ENCODE measurements at places on chromosomes 3 and 15.
A peak's percentile ranks its signal among the peaks of the same experiment; 100 is the strongest.

- DNase-seq = no peak
These were observed 181.8 kb downstream of the MCTP2 start for GRCh38 chr15:94412979-94413746.

DNA sequence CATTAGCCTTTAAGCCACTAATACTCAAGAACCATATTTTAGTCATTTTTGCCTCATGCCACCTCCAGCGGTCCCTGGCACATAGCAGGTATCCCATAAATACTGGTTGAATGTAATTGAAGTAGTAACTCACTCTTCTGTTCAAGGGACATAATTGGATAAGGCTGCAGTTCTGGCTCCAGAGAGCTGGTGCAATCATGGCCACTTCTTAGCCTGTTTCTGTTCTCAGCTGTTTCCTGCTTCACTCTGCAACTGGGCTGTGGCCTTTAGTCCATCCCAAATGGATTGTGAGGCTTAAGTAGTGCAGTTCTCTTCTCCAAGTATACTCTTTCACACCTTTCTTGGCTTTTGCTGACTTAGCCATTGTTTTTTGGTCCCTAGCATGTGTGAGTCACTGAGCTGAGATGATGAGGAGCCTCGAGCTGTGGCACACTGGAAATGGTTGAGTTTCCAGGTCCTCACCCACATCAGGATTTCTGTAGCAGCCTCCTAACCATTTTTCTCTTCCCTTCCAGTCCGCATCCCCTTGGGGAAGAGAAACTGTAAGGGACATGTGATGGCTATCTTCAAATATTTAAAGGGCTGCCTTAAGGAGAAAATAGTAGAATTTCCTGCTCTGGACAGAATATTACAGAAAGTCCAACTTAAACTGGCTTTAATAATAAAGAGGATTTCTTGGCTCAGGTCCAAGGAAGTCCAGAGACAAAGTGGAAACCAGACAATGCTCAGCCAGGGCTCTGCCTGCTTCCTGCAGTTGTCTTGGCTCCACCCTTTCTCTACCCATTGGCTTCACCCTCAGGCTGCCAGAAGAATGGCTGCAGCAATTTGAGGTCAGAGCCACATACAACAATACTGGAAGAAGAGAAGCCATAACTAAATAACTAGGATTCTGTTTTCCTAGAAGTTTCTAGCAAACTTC is 305.4 kb upstream of the ROPN1 start:
- DNase-seq = no peak

- no peak for DNase-seq
These were observed 325.8 kb downstream of the KCNH8 start for GRCh38 chr3:19473971-19474580.

GRCh38 chr3:88041005-88041404 is 17.8 kb downstream of the CGGBP1 start:
- no peak for DNase-seq

- DNase-seq = no peak
These were observed 178.5 kb upstream of the RASGRP1 start for GRCh38 chr15:38743147-38743546.

- no peak for DNase-seq
These were observed 5.3 kb upstream of the NRROS start for GRCh38 chr3:196634224-196634623.

DNA sequence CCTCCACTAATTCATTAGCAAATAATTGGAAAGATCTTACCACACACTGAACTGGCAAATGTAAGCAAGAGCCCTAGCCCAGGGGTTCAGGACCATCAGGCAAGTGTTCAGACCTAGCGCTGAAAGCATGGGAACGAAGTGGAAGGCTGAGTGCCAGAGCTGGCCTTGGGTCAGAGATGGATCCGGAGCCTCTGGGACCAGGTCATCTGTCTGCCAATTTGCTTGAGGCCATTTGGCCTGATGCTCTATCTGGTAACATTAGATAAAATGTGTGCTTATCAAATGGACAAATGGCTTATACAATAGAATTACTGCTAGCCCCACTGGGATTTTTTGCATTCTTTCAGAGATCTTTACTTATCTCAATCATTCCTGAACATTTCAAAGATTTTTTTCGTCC is 1.4 kb upstream of the TMC3 start:
- no peak for DNase-seq

- DNase-seq = no peak
These were observed 3.2 kb upstream of the GABRR3 start for GRCh38 chr3:98038286-98038685.

- peak; percentile 90 for DNase-seq
These were observed 88.9 kb downstream of the PTPRG start for GRCh38 chr3:61650276-61650675.

GRCh38 chr3:182129740-182130139 is 418.0 kb downstream of the SOX2 start:
- no peak for DNase-seq

GRCh38 chr15:99718421-99718820 is 14.8 kb downstream of the LYSMD4 start:
- no peak for DNase-seq

- DNase-seq = no peak
These were observed 4.5 kb downstream of the CPEB1 start for GRCh38 chr15:82642656-82643055.

GRCh38 chr3:179149406-179149867 is 1.3 kb downstream of the PIK3CA start:
- DNase-seq = no peak

- no peak for DNase-seq
These were observed 253.7 kb downstream of the GAP43 start for GRCh38 chr3:115876876-115877614.

DNA sequence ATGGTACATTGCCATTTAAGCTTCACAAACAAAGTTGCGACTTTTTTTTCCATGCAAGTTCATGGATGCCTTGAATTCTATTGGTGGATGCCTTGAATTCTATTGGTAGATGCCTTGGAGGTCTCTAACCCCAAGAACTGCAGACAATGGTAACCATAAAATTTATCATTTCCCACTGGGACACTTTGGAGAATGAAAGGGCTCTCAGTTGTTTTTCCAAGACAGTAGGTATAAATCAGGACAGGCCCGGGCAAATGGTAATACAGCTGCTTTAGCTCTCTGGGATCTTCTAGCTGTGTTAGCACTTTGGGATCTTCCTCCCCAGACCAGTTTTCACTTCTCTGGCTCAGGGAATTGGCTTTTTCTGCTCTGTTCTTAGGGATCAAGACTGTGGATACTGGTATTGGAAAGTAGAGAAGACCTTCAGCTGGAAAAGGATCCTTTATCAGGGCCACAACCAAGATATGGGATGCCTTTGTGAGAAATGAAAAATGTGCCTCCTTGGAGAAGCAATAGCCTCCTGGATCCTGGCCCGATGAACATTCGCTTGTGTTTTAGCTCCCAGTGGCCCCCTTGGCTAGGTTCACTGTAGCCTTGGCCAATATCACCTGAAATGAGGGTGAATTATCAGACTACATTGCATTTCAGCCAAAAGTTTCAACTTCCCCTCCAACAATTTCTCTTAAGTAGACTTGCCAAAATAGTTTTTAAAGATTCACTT is 8.3 kb downstream of the LRRC3B start:
- no peak for DNase-seq

- DNase-seq = peak; percentile 31
These were observed 6.1 kb upstream of the SCAANT1 start for GRCh38 chr3:63918321-63918720.

DNA sequence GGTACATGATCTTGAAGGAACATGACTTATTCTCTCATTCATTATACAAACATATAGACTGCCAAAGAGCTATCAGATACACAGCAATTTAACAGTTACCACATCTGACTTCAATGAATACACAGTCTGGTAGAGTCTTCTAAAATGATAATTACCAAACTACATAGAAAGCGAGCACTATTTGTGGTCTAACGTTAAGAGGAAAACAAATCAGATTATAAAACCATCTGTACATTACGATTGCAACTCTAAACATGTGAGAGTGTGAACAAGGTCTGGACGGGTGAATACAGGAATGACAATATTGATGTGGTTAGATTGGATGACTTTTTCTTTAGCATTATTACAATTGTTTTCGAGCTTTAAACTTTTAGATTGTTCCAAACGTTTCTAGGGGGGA is 16.3 kb downstream of the CX3CR1 start:
- no peak for DNase-seq
